ENCODE measurements at places on chromosomes 5 and 9.
A peak's percentile ranks its signal among the peaks of the same experiment; 100 is the strongest.

- peak; percentile 96 for DNase-seq
Measured at GRCh38 chr9:129482521-129483414, 138.1 kb downstream of the C9orf50 start.

DNA sequence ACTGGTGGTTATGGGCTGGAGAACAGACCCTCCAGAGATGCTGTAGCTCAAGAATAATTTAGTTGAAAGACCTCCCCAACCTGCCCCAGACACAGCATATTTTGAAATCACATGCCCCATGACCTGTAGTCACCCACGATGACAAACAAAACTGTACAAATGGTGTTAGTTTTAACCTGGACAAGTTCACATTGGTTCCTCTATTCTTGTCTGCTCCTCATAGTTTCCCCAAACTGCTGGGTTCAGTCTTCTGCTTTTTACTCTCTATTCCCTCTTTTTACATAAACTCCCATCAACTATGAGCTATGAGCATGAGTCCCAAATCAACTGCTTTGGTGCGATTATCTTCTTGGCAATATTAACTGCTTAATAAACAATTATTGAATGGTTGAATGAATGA is 365.3 kb upstream of the CLINT1 start:
- DNase-seq = no peak

DNA sequence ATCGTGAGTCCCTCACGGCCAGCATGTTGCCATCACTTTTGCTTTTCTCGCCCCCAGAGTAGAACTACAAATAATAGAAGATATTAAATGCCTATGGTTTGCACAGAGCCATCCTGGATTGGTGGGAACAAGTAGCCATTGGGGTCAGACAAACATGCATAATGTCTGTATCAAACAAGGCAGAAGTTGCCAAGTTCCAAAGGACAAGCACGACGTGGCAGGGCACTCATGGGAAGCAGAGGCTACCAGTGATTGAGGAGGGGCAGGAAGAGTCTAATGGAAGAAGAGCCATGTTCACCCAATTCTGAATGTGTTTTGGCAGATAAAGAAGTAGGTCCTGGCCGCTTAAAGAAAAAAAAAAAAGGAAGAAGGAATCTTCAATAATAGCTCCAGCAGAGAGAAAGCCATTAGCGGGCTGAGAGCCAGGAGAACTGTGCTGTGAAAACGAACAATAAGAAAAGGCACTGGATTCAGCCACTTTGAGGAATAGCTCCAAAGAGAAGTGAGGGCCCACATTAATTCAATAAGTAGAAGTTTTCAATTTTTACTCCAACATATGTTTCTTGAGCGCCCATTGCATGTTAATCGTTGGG is 153.7 kb upstream of the ADCY2 start:
- no peak for DNase-seq

- peak; percentile 35 for DNase-seq
Measured at GRCh38 chr5:110105692-110106091, 416.0 kb downstream of the MAN2A1 start.

DNA sequence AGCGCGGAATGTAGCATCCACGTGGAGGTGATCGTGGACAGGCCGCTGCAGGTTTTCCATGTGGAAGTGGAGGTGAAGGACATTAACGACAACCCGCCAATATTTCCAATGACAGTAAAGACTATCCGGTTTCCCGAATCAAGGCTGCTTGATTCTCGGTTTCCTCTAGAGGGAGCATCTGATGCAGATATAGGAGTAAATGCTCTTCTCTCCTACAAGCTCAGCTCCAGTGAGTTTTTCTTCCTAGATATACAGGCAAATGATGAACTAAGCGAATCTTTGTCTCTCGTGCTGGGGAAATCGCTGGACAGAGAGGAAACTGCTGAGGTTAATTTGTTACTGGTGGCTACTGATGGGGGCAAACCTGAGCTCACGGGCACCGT is 598 bp downstream of the PCDHA2 start:
- peak; percentile 28 for DNase-seq

DNA sequence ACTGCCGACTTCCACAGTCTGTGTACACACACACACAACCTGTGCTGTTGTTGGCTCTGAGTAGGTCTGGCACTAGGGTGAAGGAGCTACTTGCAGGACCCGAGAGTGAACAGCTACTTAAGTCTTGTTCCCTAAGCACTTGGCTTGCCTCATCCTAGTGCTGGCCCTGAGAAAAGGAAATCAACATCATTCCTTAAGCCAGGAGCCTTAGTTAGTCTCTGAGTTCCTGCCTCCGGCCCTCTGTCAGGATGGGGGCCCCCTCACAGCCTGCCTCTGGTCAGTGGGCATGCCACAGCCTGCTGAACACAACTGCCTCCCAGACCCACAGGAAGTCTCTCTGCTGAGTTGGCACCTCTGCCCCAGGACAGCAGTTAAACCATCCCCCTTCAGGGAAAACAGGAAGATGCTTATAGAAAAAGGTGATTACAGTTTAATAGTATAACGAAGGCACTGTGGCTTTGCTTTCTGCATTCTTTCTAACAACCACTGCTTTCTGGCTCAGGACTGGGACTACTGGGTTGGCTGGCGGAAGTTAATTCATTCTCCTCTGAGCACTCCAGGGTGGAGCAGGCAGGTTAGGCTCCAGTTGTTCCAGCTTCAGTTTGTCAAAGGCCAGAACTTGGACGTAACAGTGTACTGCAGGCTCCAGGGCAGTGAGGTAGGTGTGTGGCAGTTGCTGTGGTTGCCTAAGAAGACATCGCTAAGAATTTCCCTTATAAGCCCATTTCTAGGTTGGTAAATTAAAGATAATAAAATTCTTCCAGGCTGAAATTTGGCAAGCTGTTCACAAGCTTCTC is 2.8 kb downstream of the MAMDC2 start:
- DNase-seq = no peak

DNA sequence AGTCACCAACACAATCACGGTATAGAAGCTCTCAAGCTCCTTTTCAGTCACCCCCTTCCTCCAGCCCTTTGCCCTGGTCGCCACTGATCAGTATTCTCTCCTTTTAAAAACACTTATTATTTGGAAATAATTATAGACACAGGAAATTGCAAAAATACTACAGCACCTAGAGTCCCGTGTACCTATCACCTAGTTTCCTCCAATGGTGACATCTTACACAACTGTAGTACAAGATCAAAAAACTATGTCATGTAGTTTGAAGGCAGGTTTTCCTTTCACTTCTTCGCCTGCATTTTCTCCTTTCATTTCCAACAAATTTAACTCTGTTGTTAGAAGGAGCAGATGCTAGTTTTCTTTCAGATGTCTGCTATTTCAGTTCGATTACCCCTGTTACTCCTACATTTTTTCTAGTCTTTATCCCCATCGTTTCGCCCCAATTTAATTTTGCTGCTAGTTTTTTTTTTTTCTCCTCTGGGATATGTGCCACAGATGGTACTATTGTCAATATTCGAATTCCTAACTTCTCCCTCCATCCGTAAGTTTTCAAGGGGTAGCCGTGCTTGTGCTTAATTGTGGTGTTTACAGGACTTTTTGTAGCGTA is 612 bp upstream of the ATG10 start:
- DNase-seq = peak; percentile 22

- no peak for DNase-seq
Measured at GRCh38 chr5:176481711-176482110, 33.5 kb downstream of the FAF2 start.

DNA sequence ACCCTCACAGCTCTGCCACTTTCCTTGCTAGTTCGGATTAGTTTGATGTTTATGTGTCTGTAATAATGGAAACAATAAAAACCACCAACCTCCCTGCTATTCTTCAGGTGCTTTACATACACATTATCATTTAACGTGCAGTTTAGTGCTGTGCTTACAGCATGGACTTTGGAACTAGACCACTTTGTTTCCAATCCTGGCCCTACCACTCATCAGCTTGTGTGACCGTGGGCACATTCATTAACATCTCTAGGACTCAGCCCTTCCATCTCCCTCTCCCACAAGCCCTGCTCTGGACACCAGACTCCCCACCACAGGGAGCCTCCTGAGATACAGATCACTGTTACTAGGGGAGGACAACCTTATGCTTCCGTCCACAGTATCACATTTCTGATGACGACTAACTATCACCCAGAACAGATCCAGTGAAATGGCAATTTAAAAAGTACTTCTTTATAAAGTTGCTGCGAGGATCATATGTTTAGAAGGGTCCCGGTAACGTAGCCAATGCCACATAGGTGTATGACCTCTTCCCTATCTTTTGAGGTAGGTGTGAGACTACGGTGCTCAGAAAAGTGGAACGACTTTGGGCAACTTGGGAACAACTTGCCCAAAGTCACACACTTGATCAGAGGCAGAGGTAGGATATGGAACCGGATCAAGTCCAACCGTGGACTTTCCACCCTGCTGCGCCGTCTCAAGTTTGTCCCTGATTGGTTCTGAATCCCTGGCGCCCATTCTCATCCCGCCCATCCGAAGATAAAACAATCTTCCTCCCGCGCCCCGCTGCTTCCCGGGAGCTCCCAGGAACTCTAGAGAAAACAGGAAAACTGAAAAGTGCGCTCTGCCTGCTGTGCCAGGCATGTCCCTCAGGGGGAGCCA is 132.4 kb upstream of the NIPBL start:
- DNase-seq = peak; percentile 92

- no peak for DNase-seq
Measured at GRCh38 chr9:124266139-124266825, 8.5 kb downstream of the NEK6 start.

- no peak for DNase-seq
Measured at GRCh38 chr9:76077537-76077936, 187.1 kb downstream of the PCSK5 start.

DNA sequence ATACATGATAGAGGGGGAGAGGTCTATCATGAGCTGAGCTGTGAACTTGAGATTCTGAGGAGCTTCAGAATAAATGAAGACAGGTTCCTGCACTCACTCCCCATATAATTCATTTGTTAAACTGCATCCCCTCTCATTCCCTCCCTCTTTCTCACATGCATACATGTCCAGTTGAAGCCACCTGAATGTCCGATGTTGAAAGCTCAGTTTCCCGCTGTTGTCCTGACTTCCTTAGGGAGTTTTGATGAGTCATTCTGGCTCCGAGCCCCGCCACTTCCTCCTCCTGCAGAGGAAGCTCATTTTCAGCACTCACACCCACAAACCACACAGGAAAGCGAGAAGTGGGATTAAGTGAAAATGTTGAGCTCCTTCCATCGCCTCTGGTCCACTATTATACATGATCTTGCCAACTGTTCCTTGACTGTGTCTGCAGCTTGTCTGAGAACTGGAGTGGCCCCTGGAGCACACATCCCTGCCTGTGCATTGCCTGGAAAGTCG is 121.2 kb downstream of the CEMIP2 start:
- peak; percentile 70 for DNase-seq

DNA sequence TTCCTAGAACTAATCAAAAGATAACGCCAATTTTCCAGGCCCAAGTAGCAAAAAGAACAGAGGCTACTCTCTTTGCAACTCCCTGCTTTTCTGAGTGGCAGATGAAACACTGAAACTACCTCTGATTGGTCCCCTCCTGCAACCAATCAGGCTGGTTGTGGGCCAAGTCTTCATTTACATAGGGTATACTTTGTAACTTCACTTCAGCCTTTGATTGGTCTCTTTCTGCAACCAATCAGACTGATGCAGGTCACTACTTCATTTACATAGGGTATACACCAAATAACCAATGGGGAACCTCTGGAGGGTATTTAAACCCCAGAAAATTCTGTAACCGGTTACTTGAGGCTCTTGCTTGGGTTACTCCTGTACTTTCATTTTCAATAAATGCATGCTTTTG is 289.6 kb downstream of the MED10 start:
- no peak for DNase-seq

- no peak for DNase-seq
Measured at GRCh38 chr5:180433032-180433422, 61.2 kb upstream of the CNOT6 start.

DNA sequence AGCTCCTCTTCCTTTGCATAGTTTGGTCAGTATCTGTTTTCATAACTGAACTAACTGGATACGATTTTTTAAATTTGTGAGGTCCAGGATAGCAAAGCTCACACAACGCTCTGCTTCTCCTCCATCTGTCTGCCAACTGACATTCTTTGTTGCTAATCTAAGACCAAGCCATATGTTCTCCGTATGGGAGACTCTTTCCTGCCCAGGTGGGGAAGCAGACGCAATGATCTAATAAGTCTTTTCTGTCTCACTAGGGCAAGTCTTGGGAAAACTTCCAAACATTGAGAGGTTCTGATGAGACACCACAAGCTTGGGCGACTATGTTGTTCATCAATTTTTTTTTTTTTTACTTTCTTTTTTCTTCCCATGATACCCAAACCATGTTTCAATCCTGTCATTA is 558.5 kb downstream of the EFNA5 start:
- no peak for DNase-seq

GRCh38 chr5:103259705-103260355 is 1.3 kb downstream of the MACIR start:
- peak; percentile 32 for DNase-seq

DNA sequence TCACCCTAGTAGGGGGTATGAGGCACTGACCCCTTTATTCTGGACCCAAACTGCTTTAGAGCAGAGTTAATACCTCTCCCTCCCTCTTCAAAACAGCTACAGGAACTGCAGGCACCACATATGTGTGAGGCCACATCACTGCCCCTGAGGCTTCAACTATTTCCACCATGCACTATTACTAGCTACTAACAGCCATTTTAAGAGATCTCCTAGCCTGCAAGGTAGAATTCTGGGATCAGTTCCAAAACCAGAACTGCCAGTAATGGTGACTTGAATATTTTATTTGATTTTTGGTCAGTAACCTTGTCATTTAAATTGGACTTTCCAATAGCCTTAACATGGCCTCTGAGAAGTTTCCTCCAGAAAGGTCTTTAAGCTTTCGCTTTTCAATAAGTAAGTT is 55.3 kb upstream of the FSD1L start:
- DNase-seq = no peak

GRCh38 chr9:2241461-2241835 is 226.3 kb downstream of the SMARCA2 start:
- DNase-seq = peak; percentile 66

DNA sequence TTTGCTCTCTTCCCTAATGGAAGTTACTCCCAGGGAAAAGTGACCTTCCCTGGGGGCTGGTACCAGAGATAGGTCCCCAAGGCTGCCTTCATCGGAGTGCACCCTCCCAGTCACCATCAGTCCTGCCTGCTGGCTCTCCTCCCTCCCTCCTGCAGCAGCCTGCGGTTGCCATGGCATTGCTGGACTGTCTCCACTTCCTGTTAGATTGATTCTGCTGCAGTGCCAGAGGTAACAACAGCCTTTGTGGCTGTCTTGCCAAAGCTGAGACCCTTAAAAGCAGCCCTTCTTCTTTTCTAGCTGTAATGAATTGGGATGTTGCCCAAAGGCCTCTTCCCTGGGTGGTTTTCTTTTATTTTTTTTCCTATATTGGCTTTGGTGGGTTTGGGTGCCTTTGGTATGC is 78.1 kb upstream of the PRLR start:
- no peak for DNase-seq

Data from GM03348 (cell line).